RWPE2 (cell line): ENCODE measurements at places on chromosomes 7 and 10.

DNA sequence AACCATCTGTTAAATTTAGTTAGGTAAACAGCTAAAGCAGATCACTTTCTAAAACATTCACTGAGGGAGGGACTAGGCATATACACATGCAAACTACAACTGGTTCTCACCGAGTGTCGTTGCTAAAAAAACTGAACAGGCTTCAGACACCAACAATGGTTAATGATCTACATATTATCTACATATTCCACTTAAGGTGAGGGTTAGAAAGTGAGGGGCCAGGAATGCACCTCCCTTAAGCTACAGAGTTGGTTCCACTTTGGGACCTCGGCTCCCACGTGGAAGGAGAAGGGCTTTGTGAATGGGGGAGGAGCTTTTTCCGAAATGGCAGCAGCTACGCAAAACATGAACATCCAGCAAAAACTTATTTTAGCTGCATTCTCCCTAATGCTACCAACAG is 5.8 kb downstream of the CTBP2 start:
- no peak for DNase-seq

GRCh38 chr7:128153436-128153835 is 87.6 kb upstream of the LEP start:
- DNase-seq = no peak

- DNase-seq = no peak
These were observed 1004.0 kb downstream of the ANKRD7 start for GRCh38 chr7:119228482-119228881.

GRCh38 chr7:80249619-80250295 is 115.1 kb downstream of the GNAI1 start:
- no peak for DNase-seq

- no peak for DNase-seq
These were observed 109.5 kb upstream of the CDCA7L start for GRCh38 chr7:22055226-22055625.

- DNase-seq = peak; percentile 33
These were observed 54.6 kb downstream of the LHPP start for GRCh38 chr10:124516181-124516580.

GRCh38 chr7:111198255-111198654 is 107.3 kb downstream of the LRRN3 start:
- peak; percentile 52 for DNase-seq

DNA sequence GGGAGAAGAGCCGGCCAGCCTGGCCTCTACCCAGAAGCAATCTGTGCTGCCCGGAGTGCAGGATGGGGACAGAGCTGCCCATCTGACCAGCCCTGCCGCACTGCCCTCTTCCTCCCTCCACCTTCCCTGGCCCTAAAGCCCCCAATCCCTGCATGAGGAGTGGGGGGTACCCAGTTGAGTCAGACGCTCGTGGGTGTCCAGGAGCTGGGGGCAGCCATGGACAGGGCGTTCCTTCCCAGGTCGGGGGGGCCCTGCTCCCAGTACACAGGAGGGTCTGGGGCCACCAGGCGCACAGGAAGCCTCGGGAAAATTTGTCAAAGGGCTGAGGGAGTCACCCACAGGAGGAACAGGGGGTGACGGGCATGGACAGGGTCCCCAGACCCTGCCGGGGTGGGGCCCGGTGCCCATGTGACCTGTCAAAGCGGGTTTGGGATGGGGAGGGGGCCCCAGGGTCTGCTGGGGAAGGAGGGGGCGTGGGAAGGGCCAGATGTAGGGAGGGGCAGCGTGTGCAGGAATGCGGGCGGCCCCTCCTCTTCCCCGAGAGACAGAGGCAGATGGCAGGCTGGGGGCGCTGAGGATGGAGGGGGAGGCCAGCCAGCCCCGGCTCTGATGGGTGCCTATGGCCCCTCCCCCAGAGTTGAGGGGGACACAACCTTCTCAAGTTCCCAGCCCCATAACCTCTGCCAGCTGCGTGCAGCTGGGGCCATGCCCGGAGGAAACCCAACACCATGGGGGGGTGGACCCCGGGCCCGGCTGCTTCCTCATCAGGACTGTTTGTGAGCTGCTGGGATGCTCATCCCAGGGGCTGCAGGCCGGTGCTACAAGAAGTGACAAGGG is 21.5 kb upstream of the GRIFIN start:
- no peak for DNase-seq

DNA sequence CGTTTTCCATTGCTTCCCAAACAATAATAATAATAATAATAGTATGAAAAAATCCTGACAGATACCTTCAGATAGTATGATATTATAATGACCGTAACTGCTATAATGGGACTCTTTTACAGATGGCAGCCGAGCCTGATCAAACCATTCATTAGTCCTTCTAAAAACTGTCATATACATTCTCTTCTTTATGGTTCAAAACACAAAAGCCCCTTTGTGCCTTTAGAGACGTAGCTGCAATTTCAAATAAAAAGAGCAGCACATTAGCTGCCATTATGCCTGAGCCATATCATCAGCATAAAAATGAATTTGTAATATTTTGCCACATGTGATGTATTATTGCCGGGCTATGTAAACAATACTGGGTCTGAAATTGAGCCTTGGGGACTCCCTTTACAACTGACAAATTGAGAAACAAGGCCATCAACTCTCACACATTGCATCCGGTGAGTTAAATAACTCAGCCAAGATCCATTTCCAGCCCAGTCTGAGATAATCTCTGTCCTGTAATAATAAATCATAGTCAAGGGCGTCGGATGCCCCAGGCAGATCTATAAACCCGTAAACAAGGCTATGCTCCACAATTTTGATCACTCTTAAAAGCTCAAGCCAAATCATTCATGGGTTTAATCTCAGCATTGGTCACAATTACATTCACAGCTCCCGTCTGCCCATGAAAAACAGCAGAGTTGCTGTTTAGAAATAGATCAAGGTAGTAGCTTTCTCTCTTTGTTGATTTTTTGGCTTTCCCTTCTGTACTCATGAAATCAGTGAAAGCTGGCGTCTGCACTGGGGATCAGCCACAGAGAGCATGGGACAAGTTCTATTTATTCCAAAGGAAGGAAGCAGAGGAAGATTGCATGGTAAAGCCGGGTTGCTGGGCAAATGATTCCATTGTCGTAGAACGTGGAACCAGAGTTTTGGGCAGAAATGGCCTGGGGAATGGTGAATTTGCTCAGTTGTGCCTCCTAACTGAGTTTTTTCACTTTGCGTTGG is 150.1 kb upstream of the BMPER start:
- no peak for DNase-seq

GRCh38 chr7:50355817-50356178 is 51.3 kb downstream of the IKZF1 start:
- DNase-seq = no peak

DNA sequence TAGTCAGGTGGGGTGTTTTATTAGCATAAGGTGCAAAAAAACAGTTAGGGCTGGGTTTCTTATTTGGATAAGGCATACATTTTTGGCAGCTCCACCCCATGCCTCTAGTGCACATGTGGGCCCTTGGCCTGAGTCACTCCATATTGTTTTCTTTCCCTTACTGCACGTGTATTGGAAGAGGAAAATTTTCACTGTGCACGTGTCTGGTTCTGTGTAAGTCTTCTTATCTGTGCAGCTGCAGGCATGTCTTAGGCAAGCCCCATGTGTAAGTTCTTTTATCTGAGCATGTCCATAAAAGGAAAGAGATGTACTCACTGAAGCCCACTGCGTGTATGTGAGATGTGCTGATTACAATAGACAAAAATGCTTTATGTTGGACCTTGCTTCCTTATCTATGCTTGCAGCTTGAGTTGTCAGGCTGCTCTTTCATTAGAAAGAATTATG is 540.3 kb upstream of the IGFBP3 start:
- DNase-seq = no peak

DNA sequence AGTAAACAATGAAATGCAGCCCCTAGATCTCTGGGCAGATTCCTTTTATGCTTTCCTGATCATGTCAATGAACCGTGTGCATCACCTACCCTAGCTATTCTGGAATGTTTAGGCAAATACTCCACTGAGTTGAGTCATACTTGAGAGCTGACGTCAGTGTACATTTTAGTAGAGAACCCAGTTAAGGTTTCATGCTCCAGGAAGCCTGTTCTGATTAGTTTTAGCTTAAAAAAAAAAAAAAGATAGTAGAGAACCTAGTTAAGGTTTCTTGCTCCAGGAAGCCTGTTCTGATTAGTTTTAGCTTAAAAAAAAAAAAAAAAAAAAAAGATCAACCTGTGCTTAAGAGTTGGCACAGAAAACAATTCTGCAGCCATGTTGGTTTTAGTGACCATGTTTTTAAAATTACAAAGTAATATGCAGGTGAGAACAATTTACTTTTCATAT is 3.7 kb upstream of the MCU start:
- DNase-seq = no peak

DNA sequence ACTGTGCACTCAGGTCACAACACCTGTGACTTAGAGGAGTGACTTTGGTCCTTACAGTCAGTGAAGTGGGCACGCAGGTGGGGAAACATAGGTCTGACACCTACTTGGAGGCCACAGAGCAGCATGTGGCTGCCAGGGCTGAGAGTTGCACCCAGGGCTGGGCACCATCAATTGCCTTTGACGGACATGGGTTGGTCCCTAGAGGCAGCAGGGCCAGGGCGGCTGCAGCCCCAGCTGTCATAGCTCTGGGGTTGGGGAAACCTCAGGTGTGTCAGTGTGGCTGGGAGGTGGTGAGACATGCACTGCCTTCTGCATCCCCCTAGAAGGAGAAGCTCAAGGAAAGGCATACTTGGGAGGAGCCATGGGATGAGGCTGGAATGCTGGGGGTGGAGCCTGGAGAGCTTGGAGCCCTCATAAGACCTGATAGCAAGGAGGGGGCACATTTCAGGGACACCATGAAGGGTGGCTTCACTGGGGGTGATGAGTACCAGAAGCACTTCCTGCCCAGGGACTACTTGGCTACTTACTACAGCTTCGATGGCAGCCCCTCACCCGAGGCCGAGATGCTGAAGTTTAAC is at the start of gene INMT:
Gene INMT (plus strand): TSS at position 440 of the 578 bp plus-strand sequence. CDS start 16 bp downstream, at position 456.
- no peak for DNase-seq

DNA sequence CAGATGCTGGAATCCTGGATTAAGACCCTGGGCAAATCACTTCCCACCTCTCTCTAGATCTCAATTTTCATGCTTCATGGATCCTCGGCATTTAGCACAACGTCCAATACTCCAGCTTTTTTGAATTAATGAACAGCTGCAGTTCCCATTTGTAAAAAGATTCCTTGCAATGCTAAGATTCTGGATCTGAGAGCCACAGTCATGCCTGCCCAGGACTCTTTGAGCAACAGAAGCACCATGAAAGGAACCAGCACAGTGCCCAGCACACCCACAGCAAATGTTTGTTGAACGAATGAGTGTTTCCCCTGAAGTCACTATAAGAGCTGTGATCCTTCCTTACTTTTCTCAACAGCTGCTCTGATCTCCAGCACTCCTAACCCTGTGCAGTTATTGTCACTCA is 20.8 kb upstream of the DDIT4 start:
- DNase-seq = no peak

GRCh38 chr7:1087465-1087814 is 473 bp upstream of the GPER1 start:
- DNase-seq = no peak

- no peak for DNase-seq
These were observed 170.0 kb upstream of the MKLN1 start for GRCh38 chr7:131157530-131158243.

DNA sequence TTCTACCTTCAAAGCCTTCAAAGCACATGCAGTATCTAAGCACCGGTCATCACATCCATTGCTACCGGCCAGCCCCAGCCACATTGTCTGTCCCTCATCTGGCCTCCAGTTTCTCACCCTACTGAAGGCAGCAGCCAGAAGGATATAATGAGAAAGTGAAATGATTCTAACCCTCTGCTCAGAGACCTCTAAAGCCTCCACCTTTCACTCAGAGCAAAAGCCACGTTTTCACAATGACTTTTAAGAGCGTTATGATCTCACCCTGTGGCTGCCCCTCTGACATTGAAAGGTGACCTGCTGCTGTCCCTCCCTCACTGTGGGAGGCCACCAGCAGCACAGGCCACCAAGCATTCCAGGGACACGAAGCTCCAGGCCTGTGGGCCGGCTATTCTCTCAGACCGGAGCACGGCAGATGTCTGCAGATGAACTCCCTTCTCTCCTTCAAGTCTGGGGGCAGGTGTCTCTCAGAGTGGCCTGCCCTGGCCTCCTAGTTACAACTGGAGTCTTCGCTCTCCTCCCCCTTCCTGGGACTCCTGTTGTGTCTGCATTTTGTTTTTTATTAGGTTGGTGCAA is 94.9 kb upstream of the EEPD1 start:
- DNase-seq = no peak

DNA sequence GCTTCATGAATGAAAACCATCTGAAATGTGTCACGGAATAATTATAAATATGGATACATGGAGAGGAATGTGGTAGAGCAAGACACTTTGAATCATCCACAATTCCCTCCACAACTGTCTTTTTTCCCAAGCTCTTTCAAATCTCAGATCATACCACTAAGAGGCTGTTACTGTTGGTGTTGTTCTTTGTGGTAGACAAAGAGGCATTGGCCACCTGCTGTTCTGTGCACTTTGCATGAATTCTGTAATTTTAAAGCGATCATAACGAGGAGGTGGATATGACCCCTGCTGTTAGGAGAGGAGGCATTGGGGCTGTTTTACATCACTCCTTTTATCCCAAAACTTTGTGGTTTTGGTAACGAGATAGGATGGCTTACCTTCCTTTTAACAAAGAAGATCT is 141.2 kb upstream of the KLF6 start:
- no peak for DNase-seq

DNA sequence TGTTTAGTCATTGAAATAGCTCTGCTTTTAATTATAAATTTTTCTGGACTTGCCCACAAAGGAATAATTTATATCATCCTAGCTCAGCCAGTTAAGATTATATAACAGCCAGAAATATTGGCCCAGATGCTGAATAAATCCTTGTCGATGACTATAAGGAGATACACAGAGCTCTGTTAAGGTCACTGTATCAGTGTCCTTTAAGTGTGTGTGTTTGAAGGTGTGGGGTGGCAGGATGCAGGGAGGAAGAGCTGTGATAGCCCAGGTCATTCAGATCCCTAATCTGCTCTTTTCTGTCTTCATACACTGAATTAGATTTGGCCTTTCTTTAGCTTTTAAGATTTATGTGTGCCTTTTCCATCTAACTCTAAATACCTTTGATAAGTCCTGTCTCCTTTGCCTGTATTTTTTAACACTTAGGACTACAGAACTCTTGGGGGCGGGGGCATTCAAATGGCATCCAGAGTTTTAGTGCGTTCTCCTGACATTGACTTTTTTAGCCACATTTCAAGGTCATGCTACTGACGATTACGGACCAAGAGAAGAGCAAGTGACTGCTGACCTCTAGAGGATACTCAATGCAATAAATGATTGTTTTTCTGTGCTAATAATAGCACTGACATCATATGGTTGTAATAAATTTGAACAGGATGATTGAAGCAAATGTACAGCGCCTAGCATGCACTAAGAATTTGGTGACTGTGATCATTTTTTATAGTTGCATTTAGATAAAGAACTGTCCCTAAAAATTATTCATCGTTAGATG is 172.3 kb downstream of the CACNB2 start:
- no peak for DNase-seq

- no peak for DNase-seq
These were observed 90.6 kb upstream of the PPP2R2D start for GRCh38 chr10:131810036-131810804.

DNA sequence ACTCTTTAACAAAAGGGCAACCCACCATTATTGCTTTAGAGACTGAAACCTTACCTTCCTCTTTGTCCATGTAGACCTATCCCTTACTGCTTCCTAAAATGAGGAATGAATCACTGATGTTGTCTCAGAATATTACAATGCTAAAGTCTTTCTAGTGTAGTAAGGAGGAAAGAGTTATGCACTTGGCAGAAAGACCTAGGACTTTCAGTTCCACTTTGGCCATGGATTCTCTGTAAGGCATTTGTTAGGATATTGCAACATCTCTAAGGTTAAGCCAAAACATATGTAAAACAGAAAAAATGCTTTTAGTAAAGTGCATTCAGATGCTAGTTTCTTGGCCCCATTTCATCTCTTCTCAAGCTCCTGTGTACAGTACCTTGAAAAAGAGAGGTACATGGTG is 230.9 kb downstream of the PARD3 start:
- no peak for DNase-seq
